ENCODE measurements at places on chromosomes 2 and 18.

DNA sequence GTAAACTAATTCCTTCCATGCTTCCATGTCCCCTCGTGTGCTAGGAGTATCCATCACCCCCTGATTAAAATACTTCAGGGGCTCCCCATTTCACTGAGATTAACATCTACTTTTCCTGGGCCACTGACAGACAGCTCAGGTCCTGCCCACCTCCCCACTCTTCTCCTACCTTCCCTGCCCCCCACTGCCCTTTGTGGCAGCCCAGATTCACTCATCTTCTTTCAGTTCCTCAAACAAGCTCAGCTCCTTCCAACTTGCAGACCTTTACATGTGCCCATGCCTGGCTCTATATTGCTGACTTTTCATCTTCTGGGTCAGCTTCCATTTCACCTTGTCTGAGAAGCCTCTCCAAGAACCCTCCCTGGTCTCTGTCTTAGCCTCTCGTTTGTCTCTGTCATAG is 12.0 kb downstream of the RUFY4 start:
- DNase-seq: no peak

GRCh38 chr2:203177361-203177760 is 61.5 kb upstream of the CYP20A1 start:
- DNase-seq: no peak

GRCh38 chr2:221752781-221753180 is 180.7 kb upstream of the EPHA4 start:
- no peak for DNase-seq

- no peak for DNase-seq
Observed at GRCh38 chr18:51617167-51617566, 419.7 kb upstream of the MEX3C start.

GRCh38 chr2:112001136-112001715 is 53.8 kb upstream of the TMEM87B start:
- DNase-seq: no peak

DNA sequence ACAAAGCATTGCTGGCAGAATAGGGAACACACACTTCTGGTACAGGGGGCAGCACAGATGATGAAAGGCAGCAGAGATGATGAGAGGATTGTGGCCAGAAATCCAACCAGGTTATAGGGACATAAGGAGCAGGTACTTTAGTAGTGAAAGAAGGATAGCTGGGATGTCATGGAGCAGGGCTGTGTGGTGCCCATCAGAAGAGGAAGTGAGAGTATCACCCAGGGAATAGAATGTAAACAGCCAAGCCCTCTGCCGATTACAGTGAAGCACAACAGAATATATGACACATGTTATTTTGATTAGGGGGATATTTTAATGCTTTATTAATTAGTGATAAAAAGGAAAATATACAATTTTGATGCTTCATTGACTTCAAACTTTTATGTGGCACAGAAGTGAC is 883.4 kb upstream of the CDH2 start:
- no peak for DNase-seq

GRCh38 chr2:85813211-85813981 is 59.6 kb downstream of the ATOH8 start:
- DNase-seq: no peak
